ENCODE measurements at places on chromosomes 6 and 20.

DNA sequence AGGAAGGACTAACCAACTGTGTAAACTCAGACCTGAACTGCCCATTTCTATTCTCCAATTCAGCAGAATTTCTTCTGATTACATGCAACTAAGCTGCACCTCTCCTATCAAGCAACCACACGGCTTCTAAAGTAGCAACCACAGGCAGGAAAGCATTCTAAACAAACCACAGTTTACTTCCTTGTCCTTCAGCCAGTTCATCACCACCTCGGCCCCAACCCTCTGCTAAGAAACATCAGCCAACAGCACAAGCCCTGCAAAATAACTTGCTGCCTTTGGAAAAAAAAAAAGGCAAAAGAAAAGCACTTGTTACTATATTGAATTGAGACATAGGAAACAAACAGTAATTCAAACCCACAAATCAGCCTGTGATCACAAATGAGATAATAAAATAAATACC lies 140.3 kb downstream of the NFATC2 start:
- peak; percentile 48 for DNase-seq

DNA sequence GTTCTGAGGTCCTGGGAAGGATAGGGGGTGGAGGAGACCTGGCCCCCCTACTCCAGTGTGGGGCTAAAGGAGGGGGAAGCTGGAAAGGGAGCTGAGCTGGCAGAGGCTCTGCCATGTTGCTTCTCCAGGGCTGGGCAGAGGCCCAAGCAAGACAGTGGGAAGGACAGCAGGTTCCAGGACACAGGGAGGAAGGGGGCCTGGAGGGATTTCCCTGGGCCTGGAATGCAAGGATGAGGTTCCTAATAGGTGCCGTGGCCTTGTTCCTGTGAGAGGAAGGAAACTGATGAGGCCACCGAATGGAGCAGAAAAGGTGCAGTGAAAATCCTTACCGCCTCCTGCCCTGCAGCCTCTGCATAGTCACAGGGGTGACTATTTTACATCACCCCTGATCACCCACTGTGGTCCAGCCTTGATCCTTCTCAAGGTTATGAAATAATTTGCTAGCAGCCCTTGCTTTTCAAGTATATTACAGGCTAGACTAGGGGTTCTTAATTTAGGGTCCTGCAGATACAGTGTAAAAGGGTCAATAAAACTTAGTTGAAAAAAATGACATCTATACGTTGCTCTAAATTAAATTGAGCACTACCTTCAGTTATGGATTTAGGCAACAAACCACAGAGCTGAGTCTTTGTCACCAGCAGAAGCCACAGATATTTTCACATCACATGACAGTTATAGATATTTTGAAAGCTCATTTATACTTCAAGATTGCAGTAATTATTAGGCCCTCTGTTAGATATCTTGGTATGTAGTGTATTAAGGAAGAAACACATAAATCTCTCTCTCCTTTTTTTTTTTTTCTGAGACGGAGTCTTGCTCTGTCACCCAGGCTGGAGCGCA lies 45.7 kb upstream of the RNF24 start:
- DNase-seq: no peak

- DNase-seq: no peak
Observed at GRCh38 chr20:38550274-38550673, 30.7 kb upstream of the ADIG start.

- DNase-seq: no peak
Observed at GRCh38 chr6:126381498-126381897, 41.6 kb downstream of the CENPW start.

- DNase-seq: peak; percentile 52
Observed at GRCh38 chr6:157597461-157598312, 216.7 kb downstream of the ZDHHC14 start.

- no peak for DNase-seq
Observed at GRCh38 chr20:59819496-59820203, 113.8 kb downstream of the SYCP2 start.

DNA sequence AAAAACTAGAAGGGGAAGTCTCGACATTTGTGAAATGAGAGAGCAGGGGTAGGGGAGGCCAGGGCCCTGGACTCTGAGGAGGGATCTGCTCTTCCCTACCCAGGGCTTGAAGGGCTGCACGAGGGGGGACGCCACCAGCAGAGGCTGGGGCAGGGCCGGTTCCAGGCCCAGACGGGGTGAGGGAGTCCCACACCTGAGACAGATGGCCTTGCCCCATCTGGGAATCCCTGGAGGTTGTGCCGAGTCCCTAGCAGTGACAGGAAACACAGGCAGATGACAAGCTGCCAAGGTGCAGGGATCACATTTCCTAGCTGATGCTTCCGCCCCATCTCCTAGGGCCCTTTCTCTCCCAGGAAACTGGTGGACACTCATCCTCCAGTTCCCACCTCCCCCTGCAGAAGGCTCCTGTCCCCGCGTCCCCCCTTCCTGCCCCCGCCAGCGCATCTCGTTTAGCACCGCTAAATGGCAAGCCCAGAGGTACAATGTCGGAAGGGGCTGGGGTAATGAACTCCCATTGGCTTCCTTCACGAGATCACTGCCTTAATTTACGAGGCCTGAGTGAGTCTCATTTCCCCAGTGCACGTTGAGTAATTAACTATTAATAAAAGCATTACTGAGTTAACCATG lies 35.2 kb upstream of the CDH22 start:
- no peak for DNase-seq

DNA sequence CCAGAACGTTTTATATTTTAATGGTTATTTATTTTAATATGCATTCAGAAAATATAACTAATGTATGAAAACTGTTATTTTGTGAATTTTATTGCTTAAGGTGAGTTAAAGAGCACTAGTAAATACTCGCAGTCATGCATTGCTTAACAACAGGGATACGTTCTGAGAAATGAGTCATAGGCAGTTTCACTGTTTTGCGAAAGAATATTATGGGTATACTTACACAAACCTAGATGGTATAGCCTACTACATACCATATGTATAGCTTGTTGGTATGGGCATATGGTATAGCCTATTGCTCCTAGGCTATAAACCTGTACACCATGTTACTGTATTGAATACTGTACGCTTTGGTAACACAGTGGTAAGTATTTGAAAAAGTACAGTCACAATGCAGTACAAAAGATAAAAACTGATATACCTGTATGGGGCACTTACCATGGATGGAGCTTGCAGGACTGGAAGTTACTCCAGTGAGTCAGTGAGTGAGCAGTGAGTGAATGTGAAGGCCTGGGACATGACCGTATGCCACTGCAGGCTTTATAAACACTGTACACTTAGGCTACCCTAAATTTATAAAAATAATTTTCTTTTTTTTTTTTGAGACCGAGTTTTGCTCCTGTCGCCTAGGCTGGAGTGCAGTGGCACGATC lies 38.5 kb downstream of the ARFGEF2 start:
- no peak for DNase-seq
